ENCODE measurements at places on chromosomes 1 and 21.

DNA sequence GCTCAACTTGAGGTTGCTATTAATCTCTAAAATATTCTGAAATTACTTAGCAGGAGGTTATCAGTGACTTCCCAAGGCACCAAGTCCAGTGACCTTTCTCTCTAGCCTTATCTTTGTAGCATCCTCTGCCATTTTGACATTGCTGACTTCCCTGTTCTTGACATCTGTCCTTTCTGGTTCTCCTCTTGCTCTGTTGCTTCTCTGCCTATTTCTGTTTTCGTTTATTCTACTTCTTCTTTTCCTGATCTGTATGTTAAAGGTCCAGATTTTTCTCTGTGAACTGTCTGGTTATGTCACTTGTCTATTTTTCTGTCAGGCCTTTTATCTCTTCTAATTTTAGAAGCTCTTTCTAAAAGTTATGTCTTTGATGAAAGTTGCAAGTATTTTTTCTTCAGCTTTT lies 178.8 kb downstream of the VPS13D start:
- DNase-seq: no peak

DNA sequence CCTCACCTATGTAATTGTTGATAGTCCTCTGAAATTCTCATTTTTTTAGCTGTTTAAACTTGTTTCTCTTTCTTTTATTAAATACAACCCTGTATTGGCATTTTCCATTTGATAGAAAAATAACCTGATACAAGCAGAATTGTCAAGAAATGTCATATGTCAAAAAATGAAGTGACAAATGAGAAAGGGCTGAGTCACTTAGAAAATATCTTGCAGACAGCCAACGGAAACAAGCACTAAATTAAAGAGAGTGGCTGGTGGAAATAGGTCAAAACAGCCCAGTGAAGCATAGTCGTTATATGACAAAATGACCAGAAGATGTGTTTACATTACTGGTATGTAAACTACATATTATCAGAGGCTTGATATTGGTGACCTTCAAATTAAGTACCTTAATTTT lies 484.4 kb downstream of the PLA2G4A start:
- no peak for DNase-seq

DNA sequence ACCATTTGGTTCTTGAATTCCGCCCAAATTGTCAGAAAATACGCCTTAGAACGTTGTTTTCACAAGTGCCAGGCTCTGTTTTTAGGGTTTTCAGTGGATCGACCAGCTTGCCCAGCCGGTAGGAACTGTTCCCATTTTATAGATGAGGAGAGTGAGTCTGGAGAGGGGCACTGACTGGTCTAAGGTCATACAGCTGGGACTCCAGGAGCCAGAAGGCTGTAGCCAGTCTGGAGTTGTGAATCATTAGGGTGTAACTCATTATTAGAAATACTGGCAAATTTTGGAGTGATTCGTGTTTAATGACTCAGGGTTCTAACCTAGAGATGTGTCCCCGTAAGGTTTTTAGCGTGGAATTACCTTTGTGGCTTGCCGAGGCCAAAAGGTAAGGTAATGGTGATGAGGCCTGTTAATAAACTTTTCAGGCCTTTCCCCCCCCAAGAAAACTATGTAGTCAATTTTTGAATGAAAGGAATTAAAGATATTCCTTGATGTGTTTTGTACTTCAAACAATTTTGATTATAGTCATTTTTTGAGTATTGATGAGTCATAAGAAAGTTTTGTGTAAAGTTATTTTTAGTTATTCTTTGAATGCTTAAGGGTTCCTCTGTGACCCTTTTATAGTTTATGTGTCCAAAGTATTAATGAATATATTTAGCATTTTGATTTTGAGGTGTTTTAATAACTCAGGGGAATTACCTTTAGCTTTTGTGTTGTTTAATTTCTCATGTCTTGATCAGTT lies 2.1 kb downstream of the DYRK1A start:
- DNase-seq: no peak

GRCh38 chr1:195960580-195960979 lies 647.7 kb downstream of the KCNT2 start:
- no peak for DNase-seq

GRCh38 chr1:210360852-210361477 lies 32.3 kb downstream of the HHAT start:
- DNase-seq: no peak

- DNase-seq: no peak
These were observed 273.7 kb downstream of the SRGAP2C start for GRCh38 chr1:121458291-121459048.

All from Right ventricle myocardium superior (tissue), 1 donor.